Bronchial epithelial cell (primary cell): ENCODE measurements at places on chromosomes 7 and 10. TPM values are rescaled to one million over a fixed set of nuclear protein-coding genes. Genes with fewer than 3 reads are reported as not detected.

Gene GOLGA7B
- total RNA-seq, result under 0.01 and 0.26 TPM in 2 replicates

Gene STAMBPL1
- 1.7 and 2.6 TPM in 2 replicates for total RNA-seq

Gene DKK1
- 13.6 and 43.7 TPM in 2 replicates for total RNA-seq

Gene ZNF488
- total RNA-seq, result under 0.01 and 0.13 TPM in 2 replicates

Gene C7orf33
- total RNA-seq, result not detected in 2 replicates

Gene OPALIN
- total RNA-seq, result not detected in 2 replicates

Gene SPAM1
- total RNA-seq, result not detected in 2 replicates

Gene JCAD
- under 0.01 TPM in 1 of 2 replicates, not detected in the other for total RNA-seq

Gene OR2A12
- not detected in 2 replicates for total RNA-seq

Gene HTR5A
- total RNA-seq, result not detected in 2 replicates

Gene IL15RA
- total RNA-seq, result 0.51 and 0.79 TPM in 2 replicates

Gene PRLHR
- not detected in 2 replicates for total RNA-seq

DNA sequence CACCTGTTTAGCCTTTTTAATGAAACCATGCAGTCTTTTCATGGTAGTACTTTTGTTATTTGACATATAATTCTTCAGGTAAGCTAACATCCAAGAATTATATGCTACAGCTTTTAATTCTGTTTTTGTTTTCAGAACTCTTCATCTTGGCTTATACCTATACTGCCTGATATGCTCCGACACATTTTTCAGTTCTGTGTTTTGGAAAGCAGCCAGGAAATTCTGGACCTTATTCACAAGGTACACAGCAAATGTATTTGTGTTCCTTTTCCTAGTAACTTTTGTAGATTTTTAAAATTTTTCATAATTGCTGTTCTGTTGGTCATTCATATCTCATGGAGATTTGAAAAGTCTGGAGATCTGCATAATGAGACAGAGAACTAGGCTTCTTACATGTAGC is 56.7 kb downstream of the BTAF1 start:
- no peak for DNase-seq

- no peak for DNase-seq
Observed at GRCh38 chr10:76396134-76396533, 964.7 kb downstream of the LRMDA start.

GRCh38 chr10:129134371-129134770 is 332.7 kb upstream of the MGMT start:
- DNase-seq, result no peak

DNA sequence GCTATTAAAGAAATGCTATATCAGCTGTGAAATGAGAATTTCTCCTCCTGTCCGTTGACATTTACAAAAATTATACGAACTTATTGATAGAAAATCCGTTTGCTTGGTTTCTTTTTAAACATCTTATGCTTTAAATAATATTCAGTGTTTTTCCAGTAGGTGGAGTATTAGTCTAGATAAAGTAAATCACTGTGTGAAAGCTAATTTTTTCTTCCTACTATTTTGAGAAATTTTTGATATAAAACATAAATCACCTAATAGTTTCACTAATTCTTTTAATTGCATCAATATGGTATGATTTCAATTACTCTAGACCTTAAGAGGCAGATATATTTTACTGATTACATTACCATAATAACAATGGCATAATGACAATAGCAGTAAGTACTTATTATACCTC is 335.2 kb upstream of the C7orf33 start:
- DNase-seq, result no peak

- DNase-seq, result no peak
Observed at GRCh38 chr10:64732372-64732957, 1211.3 kb downstream of the REEP3 start.

- DNase-seq, result no peak
Observed at GRCh38 chr10:78049851-78050250, 16.2 kb downstream of the RPS24 start.

DNA sequence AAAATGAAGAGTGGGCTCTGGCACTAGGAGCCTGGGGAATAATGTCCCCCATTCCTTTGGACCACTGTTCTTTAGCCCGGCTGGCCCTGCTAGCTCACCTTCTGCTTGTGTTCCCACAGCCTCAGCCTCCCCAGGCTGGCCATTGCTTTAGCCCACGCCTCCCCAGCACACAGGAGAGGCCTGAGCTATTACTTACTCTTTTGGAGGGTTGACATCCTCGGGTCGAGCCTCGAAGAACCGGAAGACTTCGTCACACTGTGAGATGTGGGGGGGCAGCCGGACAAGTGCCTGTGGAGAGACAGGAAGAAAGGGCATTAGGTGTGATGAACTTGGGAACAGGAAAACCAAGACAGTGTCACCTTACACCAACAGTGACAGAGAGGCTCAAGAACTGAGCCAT is 131.3 kb downstream of the SH3PXD2A start:
- DNase-seq, result no peak

DNA sequence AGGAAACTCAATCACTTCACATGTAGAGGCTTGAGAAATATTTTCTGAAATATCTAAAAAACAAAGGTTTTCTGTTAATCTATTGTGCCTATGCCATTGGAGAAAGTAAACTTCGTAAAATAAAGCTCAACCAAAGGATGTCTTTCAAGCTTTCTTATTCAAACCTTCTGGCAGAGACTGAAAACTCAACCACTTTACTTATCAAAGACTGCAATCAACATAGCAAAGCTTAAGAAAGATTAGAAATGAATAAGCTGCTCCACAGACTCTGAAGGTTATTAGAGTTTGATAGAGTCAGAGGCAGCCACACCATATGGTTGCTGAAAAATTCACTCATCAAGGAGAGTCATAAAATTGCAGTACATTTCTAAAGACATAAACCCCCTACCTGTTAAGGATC is 245.8 kb upstream of the MEOX2 start:
- DNase-seq, result no peak

GRCh38 chr10:66783316-66783715 is 142.5 kb upstream of the LRRTM3 start:
- peak; percentile 26 for DNase-seq

DNA sequence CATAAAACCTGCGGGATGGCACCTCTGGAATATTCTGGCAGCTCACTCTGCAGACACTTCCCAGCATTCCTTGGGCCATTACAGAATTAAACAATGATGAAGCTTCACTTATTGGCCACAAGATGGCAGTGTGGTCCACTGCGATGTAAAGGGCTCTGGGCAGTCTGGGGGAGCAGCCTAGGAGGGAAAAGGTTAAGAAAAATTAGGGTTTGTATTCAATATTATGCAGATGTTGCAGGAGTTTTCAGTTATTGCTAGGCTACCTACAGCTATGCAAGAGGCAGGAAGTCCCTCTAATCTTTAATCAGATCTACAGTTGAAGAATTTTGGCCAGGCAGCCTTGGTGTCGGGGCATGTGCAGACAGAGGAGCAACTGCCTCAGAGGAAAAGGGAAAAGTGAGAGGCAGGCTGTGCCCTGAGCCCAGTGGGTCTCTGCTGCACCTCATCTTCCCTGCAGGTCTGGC is 233.2 kb upstream of the PRSS1 start:
- DNase-seq, result peak; percentile 65

GRCh38 chr10:28541717-28542365 is 8.9 kb downstream of the WAC start:
- DNase-seq, result no peak

DNA sequence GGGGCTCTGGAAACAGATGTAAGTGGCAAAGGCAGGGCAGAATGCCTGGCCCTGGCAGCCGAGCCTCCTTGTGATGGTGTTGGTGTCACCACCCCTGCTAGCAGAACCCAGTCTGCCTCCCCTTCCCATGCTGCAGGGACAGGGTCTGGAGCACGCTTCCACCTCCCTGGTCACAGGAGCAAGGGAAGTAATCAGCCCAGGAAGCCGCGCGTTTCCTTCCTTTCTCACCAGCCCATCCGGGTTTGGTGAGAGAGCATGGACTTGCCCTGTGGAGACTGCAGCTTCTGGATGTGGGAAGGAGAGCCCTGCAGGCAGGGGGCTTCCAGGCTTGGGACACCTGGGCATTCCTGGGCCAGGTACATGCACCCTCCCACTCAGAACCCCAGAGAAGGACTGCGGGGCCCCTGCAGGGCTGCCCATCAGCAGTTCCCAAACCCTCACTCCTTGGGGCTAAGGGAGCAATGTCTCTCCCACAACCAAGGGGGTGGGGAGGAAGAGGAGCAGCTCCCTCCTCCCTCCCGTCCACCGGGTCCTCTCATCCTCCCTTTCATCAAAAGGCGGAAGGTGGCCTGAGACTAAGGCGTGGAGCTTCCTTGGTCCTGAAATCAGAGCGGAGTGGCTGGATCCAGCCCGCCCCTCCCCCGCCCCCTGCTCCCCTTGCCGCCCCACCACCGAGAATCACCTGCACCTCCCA is 1.8 kb downstream of the MMRN2 start:
- DNase-seq, result no peak

- DNase-seq, result peak; percentile 52
Observed at GRCh38 chr10:23157691-23158369, 34.3 kb upstream of the PTF1A start.

DNA sequence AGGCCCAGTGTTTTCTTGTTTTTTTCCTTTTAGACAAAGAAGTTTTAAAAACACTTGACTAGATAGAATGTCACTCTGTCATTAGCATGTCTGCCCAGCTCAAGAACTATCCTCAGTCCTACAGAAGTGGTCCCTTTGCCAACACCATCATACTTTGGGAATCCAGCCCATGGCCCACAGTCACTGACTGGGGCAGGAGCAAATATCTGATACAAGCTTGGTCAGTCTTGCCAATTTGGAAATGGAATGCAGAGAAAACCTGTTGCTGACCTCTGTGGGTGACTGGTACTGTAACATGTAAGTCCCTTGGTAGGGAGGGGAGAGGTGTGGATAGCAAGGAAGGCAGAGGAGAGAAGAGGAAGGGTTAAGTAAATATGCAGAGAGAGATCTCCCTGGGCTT is 47.8 kb downstream of the IPMK start:
- DNase-seq, result no peak

DNA sequence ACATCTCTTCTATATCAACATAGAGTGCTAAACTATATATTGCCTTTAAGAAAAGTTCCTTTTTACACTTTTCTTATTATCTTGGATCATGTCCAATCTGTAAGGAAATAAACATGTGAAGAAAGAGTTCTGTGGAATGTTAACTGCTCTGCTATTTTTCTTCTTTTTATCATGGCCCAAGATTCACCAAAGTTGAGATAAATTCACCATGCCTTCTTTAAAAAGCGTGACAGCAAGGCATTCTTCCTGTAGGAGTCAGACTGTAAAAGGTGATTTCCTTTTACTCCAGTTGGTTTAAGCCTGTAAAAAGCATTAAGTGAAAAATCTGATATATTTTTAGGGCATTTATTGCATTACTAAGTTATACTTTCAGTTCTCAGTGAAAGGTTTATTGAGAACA is 165.7 kb upstream of the FZD1 start:
- DNase-seq, result no peak

DNA sequence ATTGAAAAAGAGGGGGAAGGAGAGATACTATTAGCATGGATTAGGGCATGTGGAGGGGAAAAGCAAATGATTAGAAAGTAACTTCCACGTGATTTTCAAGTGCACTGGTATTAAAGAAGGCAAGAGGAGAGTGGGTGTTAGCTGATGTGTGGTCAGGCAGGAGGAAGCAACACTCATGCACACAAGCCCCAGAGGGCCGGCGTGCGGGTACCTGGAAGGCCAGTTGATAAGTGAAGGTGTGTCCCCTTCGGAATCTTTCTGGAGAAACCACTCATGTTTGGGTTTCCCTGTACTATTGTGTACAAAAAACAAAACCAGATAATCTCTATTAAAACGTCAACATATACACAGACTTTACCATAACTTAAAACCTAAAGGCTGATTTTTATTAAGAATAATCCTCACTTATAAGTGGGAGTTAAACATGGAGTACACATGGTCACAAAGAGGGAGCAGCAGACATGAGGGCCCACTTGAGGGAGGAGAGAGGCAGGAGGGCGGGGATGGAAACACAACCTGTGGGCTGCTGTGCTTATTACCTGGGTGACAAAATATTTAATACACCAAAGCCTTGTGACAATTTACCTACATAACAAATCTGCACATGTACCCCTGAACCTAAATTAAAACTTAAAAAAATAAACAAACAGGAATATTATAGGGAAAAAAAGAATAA is 98.9 kb downstream of the SVIL start:
- DNase-seq, result peak; percentile 33

GRCh38 chr10:437698-438490 is 251.6 kb downstream of the DIP2C start:
- no peak for DNase-seq

- DNase-seq, result no peak
Observed at GRCh38 chr7:101164071-101164840, 1.1 kb downstream of the VGF start.

GRCh38 chr10:283916-284356 is 148.7 kb downstream of the ZMYND11 start:
- no peak for DNase-seq

- peak; percentile 90 for DNase-seq
Observed at GRCh38 chr7:47453093-47454061, 128.5 kb downstream of the TNS3 start.

DNA sequence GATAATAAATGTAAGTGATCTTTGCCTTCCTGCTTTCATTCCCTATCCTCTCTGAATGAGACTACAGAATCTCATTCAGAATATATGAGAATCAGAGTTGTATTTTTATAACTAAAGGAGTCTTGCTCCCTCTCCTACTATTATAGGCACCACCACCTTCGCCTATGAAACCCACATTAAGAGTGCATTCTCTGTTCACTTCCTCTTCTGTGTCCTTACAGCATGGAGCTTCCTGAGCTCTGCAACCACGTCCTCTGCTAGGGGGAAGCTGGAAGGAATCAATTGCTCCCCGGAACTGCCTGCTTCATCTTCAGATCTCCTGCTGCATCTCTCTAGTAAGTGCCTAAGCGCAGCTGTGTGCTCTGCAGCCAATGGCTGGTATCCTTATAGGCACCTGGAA is 820.7 kb downstream of the GRID1 start:
- DNase-seq, result no peak

DNA sequence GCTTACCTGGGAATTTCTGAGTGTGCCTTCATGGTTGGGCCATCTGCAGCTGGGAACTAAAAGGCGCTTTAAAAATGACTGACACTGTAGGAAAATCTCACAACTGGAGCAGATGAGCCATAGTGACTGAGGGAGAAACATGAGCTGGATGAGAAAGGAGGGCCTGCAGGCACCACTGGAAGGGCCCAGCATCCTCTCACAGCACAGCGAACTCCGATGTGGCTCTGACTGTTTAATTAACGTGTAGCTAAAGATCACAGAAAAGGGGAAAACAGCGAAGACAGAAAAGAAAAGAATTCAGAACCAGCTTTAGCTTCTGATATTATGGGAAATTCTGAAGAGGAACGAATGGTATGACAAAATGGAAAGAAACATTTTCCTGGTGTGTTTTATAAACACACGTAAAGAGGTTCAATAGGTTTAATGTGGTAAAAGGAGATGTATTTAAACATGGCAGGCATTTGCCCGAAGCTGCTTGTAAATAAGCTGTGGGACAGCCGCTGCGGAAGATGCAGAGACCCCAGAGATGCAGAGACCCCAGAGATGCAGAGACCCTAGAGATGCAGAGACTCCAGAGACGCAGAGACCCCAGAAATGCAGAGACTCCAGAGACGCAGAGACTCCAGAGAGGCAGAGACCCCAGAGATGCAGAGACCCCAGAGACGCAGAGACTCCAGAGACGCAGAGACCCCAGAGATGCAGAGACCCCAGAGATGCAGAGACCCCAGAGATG is 534.3 kb downstream of the PTPRN2 start:
- DNase-seq, result no peak

GRCh38 chr10:48604039-48604990 is 558 bp downstream of the ARHGAP22 start:
- no peak for DNase-seq
